ENCODE measurements at places on chromosomes 7 and 10. TPM values are rescaled to one million over a fixed set of nuclear protein-coding genes. Genes with fewer than 3 reads are reported as not detected.

Gene FEZF1
- 0.04 TPM for polyA plus RNA-seq

Gene CEP41
- 2.3 TPM for polyA plus RNA-seq

Gene CALHM1
- polyA plus RNA-seq, result 0.04 TPM

Gene OR2A1
- 0.16 TPM for polyA plus RNA-seq

DNA sequence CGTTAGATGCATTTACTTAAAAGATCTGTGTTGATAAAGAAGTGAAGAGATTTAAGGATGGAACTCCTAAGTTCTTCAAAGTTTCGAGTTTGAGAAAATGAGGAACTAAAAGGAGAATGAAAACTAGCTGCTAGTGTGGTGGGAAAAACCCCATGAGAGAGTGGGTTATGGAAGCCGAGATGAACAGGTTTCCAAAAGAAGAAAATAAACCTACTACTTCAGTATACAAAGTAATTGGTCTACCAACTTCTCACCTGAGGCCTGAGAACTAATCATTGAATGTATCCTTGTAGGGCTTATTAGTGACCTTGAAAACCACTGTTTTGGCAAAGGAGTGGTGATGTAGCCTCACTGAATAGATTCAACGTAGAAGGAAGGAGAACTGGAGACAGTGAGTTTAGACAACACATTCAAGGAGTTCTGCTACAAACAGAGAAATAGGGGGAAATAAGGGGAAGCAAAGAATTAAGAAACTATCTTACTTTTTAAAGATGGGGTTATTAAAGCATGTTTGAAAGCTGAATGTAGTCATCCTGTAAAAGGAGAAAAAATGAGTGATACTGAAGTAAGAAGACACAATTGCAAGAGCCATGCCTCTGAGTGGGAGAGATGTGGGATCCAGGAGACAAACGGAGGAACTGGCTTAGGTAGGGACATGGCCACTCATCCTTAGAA is 50.8 kb downstream of the CH25H start:
- no peak overlapping the region for H3K4me3 ChIP-seq
- H3K27me3 ChIP-seq, result no peaks in the 10 kb centered on the region
- H3K4me1 ChIP-seq, result peaks cover 6% of the 10 kb centered on the region
- H3K36me3 ChIP-seq, result no peaks in the 10 kb centered on the region
- DNase-seq, result no peak

GRCh38 chr10:53537508-53537907 is 764.9 kb upstream of the MBL2 start:
- no peak overlapping the region for H3K4me3 ChIP-seq
- H3K27me3 ChIP-seq, result no peaks in the 10 kb centered on the region
- no peak for DNase-seq

Gene PTPN20
- polyA plus RNA-seq, result 2.3 TPM

- no peaks in the 10 kb centered on the region for H3K4me1 ChIP-seq
- H3K27ac ChIP-seq, result no peak overlapping the region
- H3K4me3 ChIP-seq, result no peak overlapping the region
- DNase-seq, result no peak
- H3K27me3 ChIP-seq, result no peaks in the 10 kb centered on the region
- H3K36me3 ChIP-seq, result no peaks in the 10 kb centered on the region
Observed at GRCh38 chr7:74138945-74139843, 35.0 kb upstream of the EIF4H start.

GRCh38 chr7:102175423-102176170 is 111.1 kb upstream of the SH2B2 start:
- H3K4me1 ChIP-seq, result no peaks in the 10 kb centered on the region
- H3K27ac ChIP-seq, result no peak overlapping the region
- no peak for DNase-seq
- peaks cover 30% of the 10 kb centered on the region for H3K36me3 ChIP-seq
- H3K4me3 ChIP-seq, result no peak overlapping the region

Gene PRKAR2B
- polyA plus RNA-seq, result 9.4 TPM

DNA sequence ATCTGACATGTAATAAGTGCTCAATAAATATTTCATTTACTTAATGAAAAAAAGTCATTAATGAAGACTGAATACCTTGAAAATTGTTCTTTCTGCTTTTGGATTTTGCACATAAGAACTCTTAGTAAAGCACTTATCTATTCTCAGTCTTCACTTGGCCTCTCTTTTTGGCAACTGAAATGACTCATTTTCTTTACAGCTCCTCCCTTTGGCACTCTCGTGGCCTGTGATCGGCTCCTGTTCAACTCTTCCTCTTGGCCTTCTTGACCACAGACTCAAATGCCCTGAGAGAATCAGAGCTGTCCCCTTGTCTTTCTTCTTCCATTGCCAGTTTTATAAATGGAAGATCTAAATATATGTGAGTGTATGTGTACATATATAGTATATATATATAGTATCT is 54.2 kb downstream of the FOXP2 start:
- H3K27me3 ChIP-seq, result no peaks in the 10 kb centered on the region
- no peaks in the 10 kb centered on the region for H3K4me1 ChIP-seq
- H3K4me3 ChIP-seq, result no peak overlapping the region
- DNase-seq, result no peak
- H3K27ac ChIP-seq, result no peak overlapping the region

GRCh38 chr7:88151119-88151790 is 68.6 kb downstream of the SRI start:
- no peak for DNase-seq
- H3K4me1 ChIP-seq, result no peaks in the 10 kb centered on the region
- H3K36me3 ChIP-seq, result no peaks in the 10 kb centered on the region
- no peak overlapping the region for H3K27ac ChIP-seq
- no peaks in the 10 kb centered on the region for H3K27me3 ChIP-seq

DNA sequence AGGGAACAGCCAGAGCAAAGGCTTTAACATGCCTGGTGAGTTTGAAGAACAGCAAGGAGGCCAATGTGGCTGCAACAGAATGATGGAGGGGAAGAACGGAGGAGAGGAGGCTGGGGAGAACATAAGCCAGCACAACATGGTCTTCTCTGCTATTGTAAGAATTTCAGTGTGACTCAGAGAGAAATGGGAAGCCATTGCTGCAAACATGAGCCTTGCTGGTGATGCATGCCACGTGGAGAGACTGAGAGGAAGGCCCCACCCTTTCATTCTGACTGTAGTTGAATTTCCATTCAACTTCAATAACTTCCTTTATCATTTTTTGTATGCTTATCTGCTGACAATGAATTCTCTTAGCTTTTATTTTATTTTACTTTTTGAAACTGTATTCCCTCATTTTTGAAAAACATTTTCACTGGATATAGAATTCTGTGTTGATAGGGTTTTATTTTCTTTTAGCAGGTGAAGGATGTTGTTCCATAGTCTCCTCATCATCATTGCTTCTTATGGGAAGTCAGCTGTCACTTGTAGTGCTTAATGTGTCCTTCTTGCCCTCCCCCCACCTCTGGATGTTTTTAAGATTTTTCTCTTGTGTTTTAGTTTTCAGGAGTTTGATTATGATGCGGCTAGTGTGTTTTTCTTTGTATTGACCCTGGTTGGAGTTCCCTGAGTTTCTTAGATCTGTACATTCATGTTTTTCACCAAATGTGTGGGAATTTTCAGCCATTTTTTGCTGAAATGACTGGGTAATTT is 46.4 kb upstream of the LEP start:
- no peak overlapping the region for H3K4me3 ChIP-seq
- H3K27ac ChIP-seq, result no peak overlapping the region
- no peaks in the 10 kb centered on the region for H3K36me3 ChIP-seq
- H3K27me3 ChIP-seq, result peaks cover 9% of the 10 kb centered on the region
- H3K4me1 ChIP-seq, result no peaks in the 10 kb centered on the region

GRCh38 chr7:32022966-32023365 is 47.2 kb downstream of the PDE1C start:
- no peak overlapping the region for H3K4me3 ChIP-seq
- H3K27ac ChIP-seq, result no peak overlapping the region
- H3K27me3 ChIP-seq, result no peaks in the 10 kb centered on the region
- no peak for DNase-seq

GRCh38 chr10:124722798-124723783 is 21.1 kb downstream of the FAM53B start:
- peak overlapping the region; percentile 39 for H3K4me3 ChIP-seq
- peaks cover 98% of the 10 kb centered on the region for H3K4me1 ChIP-seq
- H3K27me3 ChIP-seq, result no peaks in the 10 kb centered on the region
- peak overlapping the region; percentile 90 for H3K27ac ChIP-seq
- DNase-seq, result peak; percentile 83
- H3K36me3 ChIP-seq, result peaks cover 12% of the 10 kb centered on the region

Gene PDE1C
- 0.67 TPM for polyA plus RNA-seq

DNA sequence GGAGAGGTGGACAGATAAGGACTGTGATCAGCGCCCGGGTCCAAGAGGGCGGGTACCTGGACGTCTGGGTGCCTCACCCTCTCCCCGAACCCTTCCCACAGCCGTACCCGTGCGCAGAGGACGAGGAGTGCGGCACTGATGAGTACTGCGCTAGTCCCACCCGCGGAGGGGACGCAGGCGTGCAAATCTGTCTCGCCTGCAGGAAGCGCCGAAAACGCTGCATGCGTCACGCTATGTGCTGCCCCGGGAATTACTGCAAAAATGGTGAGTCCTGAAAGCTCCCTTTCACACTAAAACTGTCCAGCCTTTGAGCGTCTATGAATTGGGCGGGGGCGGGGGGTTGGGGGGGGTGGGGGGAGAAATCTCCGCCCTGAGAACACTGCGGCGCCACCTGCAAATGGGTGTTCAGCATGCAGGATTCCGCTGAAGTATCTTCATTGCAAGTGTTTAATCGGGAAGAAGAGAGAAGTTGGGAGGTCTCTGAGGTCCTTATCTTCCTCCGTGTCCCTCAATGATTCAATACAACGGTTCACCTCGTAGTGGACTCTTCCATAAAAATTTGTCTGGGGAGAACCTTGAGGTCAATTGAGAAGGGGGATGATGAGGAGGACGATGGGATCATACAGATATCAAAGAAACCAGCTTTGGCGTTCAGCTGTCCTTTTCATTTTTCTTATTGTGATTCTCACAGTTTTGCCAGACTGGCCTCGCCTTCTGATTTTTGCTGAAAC is 906 bp downstream of the DKK1 start:
- no peaks in the 10 kb centered on the region for H3K36me3 ChIP-seq
- DNase-seq, result peak; percentile 81
- H3K4me3 ChIP-seq, result peak overlapping the region; percentile 47
- H3K27me3 ChIP-seq, result peaks cover 14% of the 10 kb centered on the region
- H3K4me1 ChIP-seq, result peaks cover 30% of the 10 kb centered on the region
- no peak overlapping the region for H3K27ac ChIP-seq

DNA sequence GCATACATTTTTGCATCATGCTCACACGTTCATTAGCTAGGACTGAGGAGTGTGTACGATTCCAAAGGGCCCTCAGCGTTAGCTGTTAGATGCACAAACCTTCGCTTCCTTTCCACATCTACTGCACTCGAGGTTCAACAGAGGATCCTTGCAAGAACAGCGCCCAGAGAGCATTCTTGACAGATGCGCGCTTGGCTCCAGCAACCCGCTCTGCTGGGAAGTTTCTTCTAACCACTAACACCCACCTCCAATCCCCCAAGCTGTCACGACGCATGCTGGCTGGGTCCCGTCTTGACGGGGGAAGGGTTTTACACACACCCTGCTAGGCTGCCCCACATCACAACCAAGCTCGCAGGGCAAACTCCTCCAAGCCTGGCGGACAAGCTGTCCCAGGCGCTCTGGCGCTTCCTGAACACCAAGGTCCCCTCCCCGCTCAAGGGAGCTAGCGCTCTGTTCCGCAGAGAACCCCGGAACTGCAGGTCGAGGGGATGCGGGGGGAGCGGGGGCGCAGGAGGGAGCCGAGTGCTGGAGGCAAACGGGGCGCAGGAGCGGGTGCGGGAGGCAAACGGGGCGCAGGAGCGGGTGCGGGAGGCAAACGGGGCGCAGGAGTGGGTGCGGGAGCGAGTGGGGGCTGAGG is 653 bp upstream of the ADRB1 start:
- H3K4me1 ChIP-seq, result peaks cover 9% of the 10 kb centered on the region
- no peak for DNase-seq
- peak overlapping the region; percentile 76 for H3K27ac ChIP-seq
- peak overlapping the region; percentile 48 for H3K4me3 ChIP-seq

Gene GTF2IRD1
- 3.1 TPM for polyA plus RNA-seq

GRCh38 chr7:108090791-108091460 is 39.2 kb downstream of the LAMB4 start:
- no peak for DNase-seq
- no peaks in the 10 kb centered on the region for H3K27me3 ChIP-seq
- no peaks in the 10 kb centered on the region for H3K36me3 ChIP-seq
- no peak overlapping the region for H3K27ac ChIP-seq
- no peaks in the 10 kb centered on the region for H3K4me1 ChIP-seq

Gene CYP2C8
- 1.6 TPM for polyA plus RNA-seq

GRCh38 chr10:5089865-5090264 is 4.3 kb upstream of the AKR1C3 start:
- H3K27me3 ChIP-seq, result no peaks in the 10 kb centered on the region
- no peak for DNase-seq
- no peak overlapping the region for H3K27ac ChIP-seq
- H3K4me1 ChIP-seq, result no peaks in the 10 kb centered on the region
- H3K36me3 ChIP-seq, result no peaks in the 10 kb centered on the region

DNA sequence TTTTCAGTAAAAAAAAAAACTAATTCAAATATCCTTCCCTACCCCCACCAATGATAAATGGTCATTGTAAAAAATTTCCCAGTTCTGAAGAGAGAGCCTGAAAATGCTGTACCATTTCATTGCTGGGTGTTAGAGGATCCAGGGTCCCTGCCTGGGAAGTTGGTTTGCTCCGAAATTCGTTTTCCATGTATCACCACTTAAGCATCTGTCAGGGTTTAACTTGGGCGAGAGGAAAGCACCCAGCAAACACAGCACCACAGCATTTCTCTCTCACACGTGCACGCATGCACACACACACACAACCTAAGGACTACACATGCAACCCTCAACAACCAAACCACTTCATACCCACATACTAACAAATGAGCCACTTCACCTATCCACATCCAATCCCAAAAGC is 42.1 kb upstream of the EMX2 start:
- no peak overlapping the region for H3K4me3 ChIP-seq
- H3K4me1 ChIP-seq, result no peaks in the 10 kb centered on the region
- H3K36me3 ChIP-seq, result no peaks in the 10 kb centered on the region
- DNase-seq, result no peak
- no peak overlapping the region for H3K27ac ChIP-seq

DNA sequence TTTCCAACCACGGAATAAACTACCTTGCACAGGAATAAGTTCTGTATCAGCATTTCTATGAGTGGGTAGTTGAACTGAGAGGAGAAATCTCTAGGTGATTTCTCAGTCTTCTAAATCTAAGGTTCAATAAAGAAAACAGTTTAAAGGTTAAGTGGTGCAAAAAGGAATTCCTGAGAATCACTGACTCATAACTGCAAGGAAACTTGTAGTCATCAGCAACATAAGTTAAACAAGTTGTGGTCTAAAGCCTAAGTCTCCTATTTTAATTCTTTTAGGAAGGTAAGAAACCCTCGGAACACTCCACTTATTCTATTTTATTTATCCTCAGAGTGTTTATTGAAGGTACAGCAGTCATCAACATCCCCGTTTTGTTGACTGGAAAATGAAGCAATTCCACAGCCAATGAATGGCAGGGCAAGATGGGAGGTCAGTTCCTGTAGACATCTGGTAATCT is 92.4 kb upstream of the PIK3CG start:
- no peak overlapping the region for H3K4me3 ChIP-seq
- H3K4me1 ChIP-seq, result peaks cover 9% of the 10 kb centered on the region
- H3K27ac ChIP-seq, result no peak overlapping the region
- H3K36me3 ChIP-seq, result no peaks in the 10 kb centered on the region

DNA sequence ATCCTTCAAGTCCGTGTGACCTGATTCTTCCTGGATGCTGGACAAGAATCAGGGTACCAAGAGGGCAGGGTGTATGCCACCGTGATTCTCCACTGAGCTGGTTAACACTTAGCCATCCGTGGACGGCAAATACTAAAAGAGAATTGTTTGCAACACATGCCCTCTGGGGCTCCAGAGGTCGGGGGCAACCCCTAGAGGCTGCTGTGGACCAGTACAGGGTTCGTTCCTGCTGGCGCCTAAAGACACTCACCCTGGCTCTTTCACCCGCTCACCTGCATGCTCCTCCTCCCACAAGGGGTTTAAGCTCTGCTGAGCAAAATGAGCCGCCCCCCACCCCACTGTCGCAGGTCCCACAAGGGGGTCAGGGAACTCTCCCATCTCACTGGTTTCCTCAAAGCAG is 148.7 kb upstream of the ITGB1 start:
- no peak overlapping the region for H3K27ac ChIP-seq
- DNase-seq, result no peak
- no peak overlapping the region for H3K4me3 ChIP-seq
- no peaks in the 10 kb centered on the region for H3K36me3 ChIP-seq
